Activated CD4-positive, alpha-beta T cell treated with anti-CD3 and anti-CD28 coated beads, Interleukin-2, amount 10 ng/mL, durations not matched to agents 7 days and 5 days (primary cell): ENCODE measurements at places on chromosomes 7 and 10.

DNA sequence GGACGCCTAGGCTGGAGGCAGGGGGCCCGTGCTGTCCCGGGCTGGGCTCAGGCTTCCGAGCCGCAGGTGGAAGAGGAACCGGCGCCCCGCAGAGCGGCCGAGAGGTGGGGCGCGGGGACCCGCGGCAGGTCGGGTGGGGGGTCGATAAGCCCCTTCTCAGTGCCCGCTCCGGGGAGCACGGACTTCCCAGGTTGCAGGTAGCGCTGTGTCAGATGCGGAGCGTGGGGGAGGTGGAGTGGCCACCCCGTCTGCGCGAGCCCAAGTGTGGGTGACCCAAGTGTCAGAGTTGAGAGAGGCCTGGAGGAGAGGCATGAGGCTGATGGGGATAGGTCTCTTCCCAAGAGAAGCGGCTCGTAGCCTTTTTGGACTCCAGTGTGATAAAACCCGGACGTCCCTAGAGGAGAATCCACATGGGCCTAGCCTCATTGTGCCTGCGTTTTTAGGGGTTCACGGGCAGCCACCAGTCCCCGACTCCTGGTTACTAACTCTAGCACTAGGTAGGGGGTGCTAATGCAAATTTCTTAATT is 580 bp downstream of the EEPD1 start:
- peak overlapping the region; percentile 10 for H3K27ac ChIP-seq
- peaks cover 24% of the 10 kb centered on the region for H3K4me1 ChIP-seq
- no peaks in the 10 kb centered on the region for H3K36me3 ChIP-seq
- DNase-seq: peak; percentile 11

DNA sequence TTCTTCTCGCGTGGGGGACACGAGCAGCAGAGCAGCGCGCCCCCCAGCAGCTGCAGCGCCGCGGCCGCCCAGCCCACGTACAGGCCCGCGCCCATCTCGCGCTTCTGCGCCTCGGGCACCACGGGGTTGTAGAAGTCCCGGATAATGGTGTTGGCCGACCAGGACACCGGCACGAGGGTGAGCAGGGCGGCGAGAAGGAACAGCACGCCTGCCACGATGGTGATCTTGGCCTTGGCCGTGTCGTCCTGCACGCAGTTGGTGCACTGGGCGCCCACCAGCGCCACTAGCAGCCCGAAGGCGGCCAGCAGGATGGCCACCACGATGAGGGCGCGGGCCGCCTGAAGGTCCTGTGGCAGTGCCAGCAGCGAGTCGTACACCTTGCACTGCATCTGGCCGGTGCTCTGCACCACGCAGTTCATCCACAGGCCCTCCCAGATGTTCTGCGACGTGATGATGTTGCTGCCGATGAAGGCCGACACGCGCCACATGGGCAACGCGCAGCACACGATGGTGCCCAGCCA is 529 bp downstream of the CLDN3 start:
- DNase-seq: no peak
- H3K4me1 ChIP-seq: no peaks in the 10 kb centered on the region
- H3K36me3 ChIP-seq: no peaks in the 10 kb centered on the region
- peaks cover 19% of the 10 kb centered on the region for H3K27me3 ChIP-seq

- H3K27ac ChIP-seq: no peak overlapping the region
- no peak overlapping the region for H3K4me3 ChIP-seq
- H3K27me3 ChIP-seq: peaks cover 2% of the 10 kb centered on the region
Observed at GRCh38 chr7:69739931-69740431, 141.7 kb downstream of the AUTS2 start.

DNA sequence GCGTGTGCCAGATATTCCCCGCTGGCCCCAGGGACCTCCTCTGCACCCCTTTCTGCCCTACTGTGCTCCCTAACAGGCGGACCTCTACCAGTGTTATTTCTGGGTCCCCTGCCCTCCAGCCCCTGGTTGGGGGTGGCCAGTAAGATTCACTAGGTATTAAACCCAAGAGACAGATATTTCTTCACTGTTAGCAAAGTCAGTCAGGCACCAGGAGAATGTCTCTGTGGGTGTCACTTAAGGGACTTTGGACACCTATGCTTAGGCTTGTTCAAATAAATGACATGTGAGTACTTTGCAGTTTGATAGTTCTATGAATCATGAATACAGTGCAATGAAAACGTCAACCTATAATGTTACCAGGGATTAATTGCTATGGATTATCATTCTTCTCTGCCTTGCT is 234.3 kb upstream of the IGFBP3 start:
- no peak for DNase-seq
- no peaks in the 10 kb centered on the region for H3K4me1 ChIP-seq
- H3K4me3 ChIP-seq: no peak overlapping the region
- no peak overlapping the region for H3K27ac ChIP-seq
- no peaks in the 10 kb centered on the region for H3K36me3 ChIP-seq
